ENCODE measurements at places on chromosomes 11 and 22.

GRCh38 chr11:124887667-124888013 is 10.0 kb downstream of the ROBO4 start:
- no peak for DNase-seq

DNA sequence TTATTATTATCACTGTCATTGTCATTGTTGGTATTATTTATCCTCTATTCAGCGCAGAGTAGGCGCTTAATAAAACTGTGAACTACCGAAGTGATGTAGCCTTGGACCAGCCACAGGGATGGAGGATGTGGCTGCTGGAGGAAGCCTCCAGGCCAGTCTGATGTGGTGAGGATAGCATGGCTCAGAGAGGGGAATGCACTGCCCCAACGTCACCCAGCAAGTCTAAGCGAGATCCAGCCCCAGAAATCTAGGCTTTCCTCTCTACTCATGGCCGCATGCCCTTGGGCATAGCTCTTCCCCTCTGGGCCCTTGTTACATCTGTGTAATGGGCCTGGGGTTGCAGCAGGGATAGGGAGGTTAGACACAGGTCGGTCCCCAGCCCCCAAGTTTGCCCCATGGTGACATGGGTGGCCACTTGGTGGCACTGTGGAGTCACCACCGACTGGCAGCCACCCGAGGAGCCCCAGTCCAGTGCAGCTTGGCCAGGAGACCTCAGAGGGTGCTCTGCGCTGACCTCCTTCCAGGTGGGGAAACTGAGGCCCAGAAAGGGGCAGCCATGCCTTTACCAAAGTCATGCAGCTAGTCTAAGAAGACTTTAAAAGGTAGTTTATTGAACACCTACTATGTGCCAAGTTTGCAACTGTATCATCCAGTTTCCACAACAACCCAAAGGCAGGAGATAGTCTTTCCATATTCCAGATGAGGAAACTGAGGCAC is 395.7 kb downstream of the MN1 start:
- DNase-seq: peak; percentile 39

DNA sequence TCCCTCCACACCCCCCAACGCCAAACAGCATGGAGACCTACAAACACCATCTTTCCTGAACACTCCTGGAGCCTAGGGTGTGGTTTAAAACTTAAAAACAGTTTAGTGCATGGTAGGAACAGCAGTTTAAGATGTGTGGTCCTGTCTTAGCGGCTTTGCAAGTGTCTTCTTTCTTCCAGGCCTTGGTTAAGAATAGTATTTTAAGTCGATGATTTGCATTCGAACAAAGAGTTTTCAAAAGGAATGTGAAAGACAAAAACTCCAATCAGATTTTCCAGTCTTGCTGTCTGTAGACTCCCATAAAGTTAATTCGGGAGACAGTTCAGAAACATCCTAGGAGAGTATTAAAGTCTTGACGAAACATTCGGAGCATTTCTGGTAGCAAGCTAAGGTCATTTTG is 3.7 kb downstream of the FGF4 start:
- DNase-seq: no peak

DNA sequence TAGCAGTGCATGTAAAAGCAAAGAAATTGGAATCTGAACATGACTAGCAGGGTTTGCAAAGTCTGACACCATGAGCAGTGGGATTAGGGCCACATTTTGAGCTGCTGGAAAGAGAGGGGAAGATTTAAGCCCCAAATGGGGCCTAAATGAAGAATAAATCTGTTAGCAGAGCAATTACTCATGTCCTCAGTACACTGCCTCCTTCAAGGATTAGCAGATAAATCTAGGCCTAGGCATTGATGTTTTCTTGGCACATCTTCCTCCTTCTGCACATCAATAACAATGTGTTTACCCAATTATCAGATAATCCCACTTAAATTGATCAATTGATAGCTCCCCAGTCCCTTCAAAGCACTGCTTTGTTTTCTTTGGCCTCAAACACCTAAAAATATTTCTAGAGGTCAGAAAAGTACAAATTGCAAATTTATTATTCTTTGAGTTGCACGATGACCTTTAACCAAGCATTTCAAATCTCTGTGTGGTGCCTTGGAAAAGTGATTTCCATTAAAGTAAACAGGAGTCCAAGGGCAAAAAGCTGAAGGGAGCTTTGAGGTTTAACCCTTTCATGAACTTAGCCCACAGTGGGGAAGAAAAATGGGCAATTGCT is 514.7 kb upstream of the CHORDC1 start:
- DNase-seq: no peak

GRCh38 chr11:110376711-110377324 is 52.9 kb upstream of the FDX1 start:
- DNase-seq: peak; percentile 44

DNA sequence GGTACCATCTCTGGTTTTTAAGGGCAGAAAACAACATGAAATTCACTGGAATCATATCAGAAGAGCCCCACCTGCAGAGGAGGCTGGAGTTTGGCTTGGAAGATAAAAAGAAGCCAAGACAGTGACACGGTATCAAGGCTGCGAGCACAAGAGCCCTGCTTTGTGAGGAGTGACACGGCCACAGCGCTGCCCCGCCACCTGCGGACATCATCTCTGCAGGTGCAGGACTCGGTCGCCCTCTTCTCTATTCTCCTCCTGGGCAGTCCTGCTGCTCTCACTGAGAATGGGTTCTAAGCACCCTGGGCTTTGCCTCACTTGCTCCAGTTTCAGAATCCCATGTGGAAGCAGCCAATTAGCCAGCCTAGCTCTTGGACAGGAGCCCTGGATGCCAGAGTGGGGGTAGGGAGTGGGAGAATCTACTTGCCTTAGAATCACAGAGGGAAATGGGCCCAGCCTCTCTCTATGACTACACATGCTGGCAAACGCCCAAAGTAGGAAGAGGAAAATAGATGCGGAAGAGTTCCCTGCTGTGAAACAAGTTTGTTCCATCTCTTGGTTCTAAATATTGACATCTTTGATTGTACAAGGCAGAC is 17.1 kb downstream of the APOL4 start:
- DNase-seq: no peak

DNA sequence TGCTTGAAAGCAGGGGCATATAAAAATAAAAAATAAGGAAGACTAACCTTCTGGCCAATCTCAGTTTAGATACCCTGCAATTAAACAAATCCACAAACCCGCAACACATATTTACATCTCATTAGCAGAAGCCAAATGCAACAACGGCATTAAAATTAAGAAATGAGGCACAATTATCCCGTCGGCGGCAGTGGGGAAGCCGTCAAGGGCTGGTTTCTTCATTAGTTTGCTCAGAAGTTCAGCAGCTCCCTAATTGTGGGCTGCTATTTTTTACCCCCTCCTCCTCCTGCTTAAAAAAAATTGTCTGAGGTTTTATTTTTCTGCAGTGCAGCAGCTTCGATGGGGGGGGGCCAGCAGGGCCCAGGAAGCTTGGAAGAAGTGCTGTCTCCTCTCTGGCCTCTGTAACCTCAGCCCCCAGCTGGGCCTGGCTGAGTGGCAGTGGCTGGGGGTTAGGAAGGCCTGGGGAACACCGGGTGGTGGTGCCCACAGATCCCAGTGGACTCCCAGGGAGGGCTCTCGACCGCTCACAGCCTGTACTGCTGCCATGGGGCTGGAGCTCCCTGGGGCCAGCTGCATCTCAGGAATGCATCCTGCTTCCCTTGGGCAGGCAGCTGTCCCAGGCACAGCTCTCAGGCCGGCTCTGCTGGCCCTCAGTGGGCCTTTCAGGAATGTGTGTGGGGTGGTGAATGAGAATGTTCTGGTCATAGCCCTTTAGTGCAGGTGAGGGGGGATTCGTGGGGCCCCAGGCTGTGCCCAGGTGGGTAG is 148.7 kb upstream of the B3GAT1 start:
- DNase-seq: no peak

DNA sequence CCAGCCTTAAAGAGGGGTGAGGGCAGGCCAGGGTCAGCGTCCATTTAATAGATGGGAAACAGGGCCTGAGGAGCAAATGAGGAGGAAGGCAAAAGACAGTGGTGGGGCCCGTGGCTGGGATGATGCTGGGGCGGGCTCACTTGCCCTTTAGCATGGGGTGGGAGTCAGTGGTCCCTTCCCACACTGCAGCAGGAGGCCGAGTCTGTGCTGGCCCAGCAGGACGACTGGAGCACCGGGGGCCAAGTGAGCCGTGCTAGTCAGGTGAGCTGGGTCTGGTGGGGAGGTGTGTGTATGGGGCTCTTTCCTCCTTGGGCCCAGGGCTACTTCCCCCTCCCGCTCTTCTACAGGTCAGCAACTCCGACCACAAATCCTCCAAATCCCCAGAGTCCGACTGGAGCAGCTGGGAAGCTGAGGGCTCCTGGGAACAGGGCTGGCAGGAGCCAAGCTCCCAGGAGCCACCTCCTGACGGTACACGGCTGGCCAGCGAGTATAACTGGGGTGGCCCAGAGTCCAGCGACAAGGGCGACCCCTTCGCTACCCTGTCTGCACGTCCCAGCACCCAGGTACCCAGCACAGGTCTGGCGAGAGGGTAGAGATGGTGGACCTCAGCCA is 12.8 kb downstream of the SCYL1 start:
- no peak for DNase-seq

- no peak for DNase-seq
These were observed 27.0 kb upstream of the LRRC4C start for GRCh38 chr11:41486424-41486823.

- DNase-seq: no peak
These were observed 92.9 kb downstream of the NELL1 start for GRCh38 chr11:20762116-20762844.

DNA sequence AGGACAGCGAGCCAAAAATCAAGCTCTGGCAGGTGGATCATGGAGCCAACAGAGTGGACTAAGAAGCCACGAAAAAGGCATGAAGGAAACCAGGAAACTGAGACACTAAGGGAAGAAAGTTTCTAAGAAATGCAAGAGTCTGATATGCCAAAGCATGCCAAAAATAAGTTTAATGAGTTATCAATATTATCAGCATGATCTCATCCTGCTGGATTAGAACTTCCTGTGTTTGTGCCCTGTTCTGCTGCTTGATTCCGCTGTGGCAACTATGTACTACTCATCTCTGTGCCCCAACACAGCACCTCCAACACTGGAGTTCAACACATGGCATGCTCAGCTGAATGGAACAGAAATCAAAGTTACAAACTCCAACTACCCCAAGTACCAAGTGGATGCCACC is 10.8 kb downstream of the SNX19 start:
- no peak for DNase-seq

DNA sequence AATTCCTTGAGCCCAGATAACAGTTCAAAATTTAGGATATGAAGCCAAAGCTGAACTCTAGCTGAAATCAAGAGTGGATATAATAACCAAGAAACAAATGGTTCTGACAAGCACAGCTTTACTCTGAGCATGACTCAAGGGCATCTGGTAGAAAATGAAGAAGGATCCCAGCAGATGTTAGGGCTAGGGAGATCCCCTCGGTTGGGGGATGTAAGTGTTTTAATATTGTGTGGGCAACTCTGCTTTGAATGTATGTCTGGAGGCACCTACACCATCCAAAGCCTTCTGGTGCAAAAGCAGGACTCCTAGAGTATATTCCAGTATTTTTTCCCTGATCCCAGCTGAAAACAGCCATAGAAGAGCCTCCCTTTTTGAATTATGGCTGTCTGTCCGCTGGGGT is 61.7 kb downstream of the FLI1 start:
- DNase-seq: no peak
